Iris pigment epithelial cell (primary cell): ENCODE measurements at places on chromosomes 2 and 18.

GRCh38 chr2:159759577-159759976 lies 38.4 kb downstream of the CD302 start:
- DNase-seq: no peak

GRCh38 chr18:54919412-54919811 lies 39.8 kb downstream of the CCDC68 start:
- DNase-seq: no peak

- DNase-seq: peak; percentile 76
These were observed 116.4 kb upstream of the PPP1CB start for GRCh38 chr2:28635191-28635611.

GRCh38 chr2:22626621-22627020 lies 758.4 kb upstream of the KLHL29 start:
- no peak for DNase-seq

- DNase-seq: no peak
These were observed 94.7 kb downstream of the MAP4K4 start for GRCh38 chr2:101792208-101792607.

- peak; percentile 98 for DNase-seq
These were observed 42.4 kb downstream of the CYB5A start for GRCh38 chr18:74249181-74249968.
